MG63 (cell line): ENCODE measurements at places on chromosomes 7 and 10.
A peak's percentile ranks its signal among the peaks of the same experiment; 100 is the strongest.

DNA sequence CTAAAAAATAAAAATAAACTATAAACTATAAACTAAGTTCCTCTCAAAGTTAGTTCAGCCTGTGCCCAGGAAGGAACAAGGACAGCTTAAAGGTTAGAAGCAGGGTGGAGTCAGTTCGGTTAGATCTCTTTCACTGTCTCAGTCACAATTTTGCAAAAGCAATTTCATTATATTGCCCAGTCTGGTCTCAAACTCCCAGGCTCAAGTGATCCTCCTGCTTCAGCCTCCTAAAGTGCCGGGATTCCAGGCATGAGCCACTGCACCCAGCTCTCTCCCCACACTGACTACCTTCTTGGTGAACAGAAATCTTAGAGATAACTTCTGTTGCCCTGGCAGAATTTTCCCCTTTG, 146.3 kb upstream of the TRIM24 start:
- DNase-seq, result no peak

DNA sequence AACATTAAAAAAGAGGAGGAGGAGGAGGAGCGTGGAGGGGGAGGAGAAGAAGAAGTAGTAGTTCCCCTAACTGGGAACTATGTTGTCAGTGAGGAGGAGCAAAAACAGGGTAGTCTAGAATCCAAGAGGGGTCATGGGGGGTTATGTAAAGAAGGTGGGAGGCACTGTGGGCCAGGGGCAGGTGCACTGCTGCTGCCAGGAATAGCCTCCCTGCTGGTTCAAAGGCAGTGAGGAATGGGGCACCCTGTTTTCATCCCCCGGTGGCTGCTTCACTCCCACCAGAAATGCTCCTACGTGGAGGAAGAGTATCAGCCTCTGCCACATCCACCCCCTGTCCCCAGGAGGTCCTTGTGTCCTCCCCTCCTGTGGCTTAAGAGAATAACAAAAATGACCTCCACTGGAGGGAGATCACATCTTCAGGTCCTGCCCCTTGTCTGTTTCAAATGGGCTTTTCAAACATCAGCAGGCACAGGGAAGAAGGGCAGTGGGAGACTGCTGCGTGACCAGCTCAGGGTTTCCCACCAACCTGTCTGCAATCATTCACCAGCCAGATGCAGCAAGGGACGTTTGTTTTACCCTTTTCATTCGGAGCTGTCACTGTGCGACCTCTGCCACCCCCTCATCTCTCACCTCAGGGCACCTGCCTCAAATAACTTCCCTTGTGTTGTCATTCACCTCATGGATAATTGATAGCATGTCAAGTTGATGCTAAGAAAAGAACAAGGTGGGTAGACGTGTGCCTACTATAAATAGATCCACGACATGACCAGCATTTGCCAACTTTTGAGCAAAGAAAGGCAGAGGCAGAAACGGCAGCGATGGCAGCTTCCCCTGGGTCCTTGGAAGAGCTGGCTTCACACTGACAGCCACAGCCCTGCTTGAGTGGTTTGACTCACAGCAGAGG, 92.6 kb downstream of the DGKI start:
- no peak for DNase-seq

GRCh38 chr10:7969623-7970022, 84.9 kb upstream of the GATA3 start:
- no peak for DNase-seq

GRCh38 chr7:65840446-65840845, 32.4 kb upstream of the VKORC1L1 start:
- no peak for DNase-seq

DNA sequence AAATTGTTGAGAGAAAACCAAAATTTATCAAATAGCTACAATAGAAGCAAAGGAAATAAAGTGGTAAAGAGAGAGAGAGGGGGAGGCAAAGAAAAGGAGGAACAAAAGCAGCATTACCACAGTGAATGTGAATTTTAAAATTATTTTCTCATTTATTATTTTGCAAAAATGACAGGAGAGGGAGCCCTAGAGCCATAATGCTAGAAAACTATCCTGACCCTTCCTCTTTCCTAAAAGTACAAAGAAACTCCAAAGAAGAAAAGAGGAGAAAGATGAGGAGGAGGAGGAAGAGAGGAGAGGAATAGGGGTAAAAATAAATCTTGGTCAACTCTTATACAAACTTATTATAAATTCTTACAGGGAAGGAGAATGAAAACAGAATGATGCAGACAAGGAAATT, 921.5 kb downstream of the NRG3 start:
- no peak for DNase-seq

DNA sequence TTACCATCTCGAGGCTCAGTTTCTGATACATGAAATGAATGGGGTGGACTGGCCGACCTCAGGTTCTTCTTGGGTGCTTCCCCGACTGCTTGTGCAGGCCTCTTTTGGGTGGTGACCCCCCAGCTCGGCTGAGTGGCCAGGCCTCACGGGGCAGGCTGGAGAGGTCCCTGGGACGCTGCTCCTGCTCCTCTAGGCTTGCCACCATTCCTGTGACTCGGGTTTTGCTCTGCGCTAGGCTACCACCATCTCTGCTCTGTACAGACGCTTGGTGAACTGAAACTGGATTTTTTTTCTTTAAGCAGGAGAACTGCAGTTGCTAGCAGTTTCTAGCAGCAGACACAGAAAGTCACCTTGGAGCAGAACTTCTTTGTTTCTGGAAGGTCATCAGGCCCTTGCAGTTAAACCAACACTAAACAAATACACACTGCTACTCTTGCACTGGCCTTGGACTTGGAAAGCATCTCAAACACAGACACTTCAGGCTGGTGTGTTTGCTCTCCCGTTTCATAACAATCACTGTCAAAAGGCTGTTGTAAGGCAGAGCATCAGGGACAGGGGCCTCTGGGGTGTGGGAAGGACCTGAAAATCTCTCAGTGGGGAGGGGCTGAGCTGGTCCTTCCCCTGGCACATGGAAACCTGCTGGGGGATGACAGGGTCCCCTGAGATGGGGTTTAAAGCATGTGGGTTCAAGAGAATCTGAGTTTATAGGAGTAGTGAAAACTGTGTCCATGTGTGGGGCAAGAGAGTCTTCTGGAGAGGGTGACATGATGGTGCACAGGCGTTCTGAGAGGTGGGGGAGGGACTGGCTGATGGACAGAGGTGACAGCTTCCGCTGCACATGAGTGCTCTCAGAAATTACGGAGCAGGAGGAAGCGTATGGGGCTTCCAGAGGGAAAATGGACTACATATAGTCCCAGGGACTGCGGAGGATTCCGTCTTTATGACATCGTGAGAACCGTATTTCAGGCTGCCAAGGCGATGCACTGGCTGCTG, 35.0 kb upstream of the GIMAP8 start:
- no peak for DNase-seq

DNA sequence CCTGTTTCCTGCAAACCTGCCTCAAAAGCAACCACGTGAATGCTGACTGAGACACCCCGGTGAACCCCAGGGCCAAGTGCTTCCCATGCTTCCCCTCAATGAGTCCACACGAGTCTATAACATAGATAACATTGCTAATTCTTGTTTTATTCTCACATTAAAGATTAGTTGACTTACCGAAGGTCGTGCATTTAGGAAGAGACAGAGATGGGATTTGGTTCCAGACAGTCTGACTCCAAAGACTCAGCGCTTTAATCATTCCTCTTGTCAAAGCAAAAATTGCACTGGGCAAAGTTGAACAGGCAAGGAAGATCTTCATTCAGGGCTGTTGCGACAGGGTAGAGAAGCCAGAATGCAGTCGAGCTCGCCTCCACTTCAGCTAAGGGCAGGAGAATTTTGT, 435.6 kb upstream of the C7orf33 start:
- DNase-seq, result no peak

DNA sequence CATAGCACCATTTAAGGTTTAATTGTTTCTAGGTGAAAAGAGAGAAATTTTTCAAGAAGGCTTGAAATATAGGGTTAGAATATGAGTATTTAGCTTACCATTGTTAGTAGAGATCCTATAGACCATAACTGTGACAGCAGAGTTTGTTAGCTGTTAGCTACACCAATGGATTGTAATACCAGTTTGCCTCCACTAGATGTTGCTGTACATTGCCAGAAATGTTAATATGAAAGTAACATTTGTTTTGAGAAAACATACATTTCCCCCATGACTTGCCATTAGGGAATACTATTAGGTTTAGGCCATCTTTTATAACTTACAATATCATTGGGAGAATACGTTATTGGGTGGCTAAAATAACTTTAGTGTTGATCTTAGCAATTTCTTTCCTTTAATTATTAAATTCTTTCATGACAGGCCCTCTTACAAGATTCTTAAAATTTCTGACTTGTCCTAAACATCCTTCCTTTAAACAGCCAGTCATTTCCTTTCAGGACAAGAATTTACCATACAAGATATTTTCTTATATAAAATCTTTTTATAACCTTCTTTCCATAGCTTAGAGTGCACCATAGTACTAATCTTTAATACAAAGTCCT, 39.5 kb downstream of the ZNF117 start:
- DNase-seq, result no peak

DNA sequence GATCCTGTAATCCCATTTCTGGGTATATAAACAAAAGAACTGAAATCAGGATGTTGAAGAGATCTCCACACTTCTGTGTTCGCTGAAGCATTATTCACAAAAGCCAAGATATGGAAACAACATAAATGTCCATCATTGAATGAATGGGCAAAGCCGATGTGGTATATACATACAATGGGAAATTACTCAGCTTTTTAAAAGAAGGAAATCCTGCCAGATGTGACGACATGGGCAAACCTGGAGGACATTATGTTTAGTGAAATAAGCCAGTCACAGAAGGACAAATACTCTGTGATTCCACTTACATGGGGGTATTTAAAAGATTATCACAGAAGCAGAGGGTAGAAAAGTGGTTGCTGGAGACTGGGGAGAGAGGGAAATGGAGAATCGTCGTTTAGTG, 23.9 kb upstream of the FAM107B start:
- DNase-seq, result no peak

DNA sequence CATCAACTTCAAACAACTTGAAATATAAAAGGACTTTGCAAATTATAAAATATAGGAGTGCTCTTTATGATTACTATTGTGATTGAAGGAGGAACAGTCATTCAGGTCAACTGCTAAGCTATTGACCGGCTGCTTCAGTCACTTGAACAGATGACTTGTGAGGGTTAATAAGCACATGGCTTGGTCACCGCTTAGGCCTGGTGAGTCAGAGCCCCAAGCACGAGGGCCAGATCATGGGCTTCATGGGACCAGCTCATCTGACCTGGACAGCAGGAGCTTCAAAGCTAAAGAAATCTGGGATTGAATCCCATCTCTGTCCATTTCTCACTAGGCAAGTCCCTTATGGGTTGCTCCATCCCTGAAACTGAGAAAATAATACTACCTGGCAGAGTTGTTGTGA, 60.4 kb upstream of the ADO start:
- peak; percentile 31 for DNase-seq

DNA sequence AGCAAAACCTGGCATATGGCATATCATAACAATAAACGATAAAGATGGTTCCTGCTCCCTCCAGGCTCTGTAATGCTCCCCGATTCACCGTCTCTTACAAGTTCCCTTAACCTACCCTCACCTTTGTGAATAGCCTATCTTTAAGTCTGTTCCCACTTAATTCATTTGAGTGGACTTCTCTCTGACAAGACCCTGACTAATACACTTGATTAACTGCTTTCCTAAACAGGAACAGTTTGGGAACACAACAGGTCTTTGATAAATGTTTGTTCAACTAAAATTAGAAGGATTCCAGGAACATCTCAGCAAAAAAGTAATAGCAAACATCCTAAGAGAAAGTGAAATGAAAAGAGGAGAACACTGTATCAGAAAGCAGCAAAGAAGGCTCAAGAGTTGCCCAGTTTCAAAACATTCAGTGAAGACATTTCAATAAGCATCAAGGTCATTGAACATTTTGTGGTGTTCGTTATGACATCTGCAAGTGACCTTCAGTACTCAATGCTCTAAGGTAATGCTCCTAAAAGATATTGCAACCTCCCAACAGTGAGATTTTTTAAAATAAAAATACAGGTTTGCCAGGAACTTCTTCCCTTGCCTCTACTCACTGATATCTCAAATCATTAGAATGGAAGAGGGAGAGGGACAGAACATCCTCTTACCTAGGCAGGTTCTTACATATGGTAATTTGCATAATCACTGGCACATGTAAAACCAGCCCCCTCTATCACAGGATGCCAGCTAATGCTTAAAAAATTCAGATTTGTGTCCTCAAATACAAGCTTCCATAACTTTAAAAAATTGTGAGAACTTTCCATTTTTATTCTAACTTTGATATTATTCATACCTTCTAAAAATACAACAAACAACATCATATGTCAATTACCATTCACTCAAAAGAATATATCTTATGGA, 11.4 kb upstream of the ARHGAP12 start:
- DNase-seq, result no peak
